ENCODE measurements at places on chromosomes 2 and 18.

DNA sequence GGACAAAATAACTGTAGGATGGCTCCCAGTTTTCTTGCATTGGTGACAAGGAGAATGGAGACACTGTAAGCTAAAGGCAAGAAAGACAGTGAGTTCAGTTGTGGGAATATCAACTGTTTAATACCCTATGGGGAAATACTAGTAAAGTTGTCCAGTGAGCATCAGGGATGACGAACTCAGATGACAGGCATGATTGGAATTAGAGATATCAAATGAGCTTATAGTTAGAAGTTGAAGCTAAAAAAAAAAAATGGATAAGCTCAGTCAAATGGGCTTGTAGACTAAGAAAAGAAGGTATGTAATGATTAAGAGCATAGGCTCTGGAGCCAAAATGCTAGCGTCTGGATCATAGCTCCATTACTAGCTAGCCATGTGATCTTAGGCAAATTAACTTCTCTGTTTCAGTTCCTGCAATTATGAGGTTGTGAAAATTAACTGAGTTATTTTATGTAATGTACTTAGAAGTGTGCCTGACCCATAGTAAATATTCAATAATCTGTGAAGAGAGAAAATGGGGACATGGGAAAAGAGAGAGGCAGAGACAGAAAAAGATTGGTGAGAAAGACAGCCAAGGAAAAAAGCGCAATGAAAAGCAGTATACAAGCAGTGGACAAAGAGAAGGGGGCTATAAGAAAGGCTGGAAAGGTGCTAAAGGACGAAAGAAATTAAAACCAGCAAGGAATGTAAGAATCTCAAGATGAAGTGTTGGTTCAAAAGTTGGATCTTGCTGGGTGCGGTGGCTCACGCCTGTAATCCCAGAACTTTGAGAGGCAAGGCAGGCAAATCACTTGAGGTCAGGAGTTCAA, 95.7 kb upstream of the SLC39A10 start:
- DNase-seq = peak; percentile 87

DNA sequence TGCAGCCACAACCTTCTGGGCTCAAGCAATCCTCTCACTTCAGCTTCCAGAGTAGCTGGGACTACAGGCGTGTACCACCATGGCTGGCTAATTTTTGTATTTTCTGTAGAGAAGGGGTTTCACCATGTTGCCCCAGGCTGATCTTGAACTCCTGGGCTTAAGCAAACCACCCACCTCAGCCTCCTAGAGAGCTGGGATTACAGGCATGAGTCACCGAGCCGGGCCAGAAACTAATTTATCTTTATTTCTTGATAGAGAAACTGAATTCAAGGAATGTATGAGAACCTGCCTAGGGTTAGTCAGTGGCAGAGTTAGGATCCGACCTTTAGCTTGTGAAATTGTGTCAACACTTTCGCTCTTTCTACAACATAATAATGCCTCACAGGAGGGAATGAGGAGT, 19.3 kb upstream of the ITGAV start:
- peak; percentile 78 for DNase-seq

DNA sequence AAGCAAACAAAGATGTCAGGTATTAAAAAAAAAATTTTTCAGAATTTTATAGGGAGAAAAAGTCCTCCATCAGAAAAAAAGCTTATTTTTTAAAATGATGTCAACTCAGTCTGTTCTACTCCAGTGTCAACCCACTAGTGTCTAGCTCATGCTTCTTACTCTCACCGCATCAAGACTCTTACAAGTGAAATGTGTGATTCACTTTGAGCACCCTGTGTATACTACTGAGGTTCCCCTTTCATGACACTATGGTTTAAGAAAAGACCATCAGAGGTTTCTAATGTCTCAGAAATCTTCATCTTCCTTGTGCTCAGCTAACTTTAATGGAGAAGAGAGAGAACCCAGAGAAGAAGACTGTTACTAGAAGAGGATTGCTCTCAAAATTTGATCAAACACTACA, 43.4 kb downstream of the FEZ2 start:
- DNase-seq = no peak

DNA sequence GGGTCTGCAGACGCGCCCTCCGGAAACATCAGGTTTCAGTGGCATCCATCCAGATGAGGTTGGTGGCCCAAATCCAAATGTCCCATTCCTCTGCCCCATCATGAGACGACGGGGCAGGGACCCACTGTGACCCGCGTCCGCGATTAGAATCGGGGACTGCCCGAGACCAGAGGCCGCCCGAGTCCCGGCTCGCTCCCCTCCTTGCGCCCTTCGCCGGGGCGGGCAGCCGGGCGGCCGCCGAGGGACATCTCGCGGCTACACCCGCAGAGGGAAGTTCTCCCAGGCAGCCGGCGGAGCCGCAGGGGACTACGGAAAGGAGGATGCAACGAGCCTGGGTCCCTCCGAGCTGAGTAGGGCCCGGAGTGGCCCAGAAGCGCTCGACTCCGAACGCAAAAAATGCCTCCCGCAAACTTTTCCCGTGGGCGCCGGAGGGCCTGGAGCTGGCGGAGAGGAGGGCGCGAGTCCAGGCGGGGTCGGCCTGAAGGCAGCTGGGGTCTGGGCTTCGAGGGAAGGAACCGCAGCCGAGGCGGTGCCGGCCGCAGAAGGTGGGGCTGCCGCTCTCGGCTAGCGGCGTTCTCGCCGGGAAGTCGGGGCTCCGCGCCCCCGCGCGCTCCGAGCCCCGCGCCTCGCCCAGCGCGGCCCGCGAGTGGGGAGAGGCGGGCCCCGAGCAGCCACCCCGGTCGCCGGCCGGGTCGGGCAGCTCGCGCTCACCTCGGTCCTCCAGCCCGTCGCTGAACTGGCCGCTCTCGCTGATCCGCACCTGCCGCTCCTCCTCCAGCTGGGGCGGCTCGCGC, 580 bp downstream of the TMEM163 start:
- DNase-seq = no peak

DNA sequence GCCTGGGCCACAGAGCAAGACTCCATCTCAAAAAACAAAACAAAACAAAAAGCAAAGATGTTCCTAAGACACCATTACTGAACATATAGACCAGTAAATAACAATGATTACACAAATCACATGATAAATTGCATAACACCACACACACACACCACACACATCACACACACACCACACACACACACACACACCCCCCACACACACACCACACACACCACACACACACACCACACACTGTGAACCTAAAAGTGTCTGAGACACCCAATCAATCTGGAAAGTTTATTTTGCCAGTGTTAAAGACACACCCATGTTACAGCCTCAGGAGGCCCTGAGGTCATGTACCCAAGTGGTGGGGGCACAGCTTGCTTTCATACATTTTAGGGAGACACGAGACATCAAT, 62.6 kb upstream of the ASAP2 start:
- peak; percentile 22 for DNase-seq

GRCh38 chr2:85758361-85759256, 4.8 kb downstream of the ATOH8 start:
- DNase-seq = no peak

DNA sequence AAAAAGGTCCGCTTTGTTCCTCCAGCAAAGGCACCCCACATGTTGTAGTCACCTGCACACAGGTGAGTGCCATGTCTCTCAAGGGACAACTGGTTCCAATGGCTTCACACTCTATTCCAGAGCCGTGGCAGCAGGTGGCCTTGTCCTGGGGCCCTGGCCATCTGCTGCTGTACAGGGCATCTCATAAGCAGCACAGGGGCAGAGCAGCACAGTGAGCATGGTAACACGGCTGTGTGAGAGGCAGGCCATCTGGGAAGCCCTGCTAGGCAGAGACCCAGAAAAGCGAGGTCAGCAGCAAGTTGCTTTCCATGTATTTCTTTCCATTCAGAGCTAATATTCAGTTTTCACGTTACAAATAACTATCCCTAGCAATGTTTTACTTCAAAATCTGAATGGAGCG, 54.7 kb downstream of the CMPK2 start:
- DNase-seq = no peak

- DNase-seq = no peak
These were observed 122.2 kb upstream of the ARHGAP28 start for GRCh38 chr18:6607343-6607742.

GRCh38 chr18:33749834-33750233, 171.8 kb downstream of the ASXL3 start:
- no peak for DNase-seq

GRCh38 chr2:154375579-154375931, 322.9 kb upstream of the KCNJ3 start:
- DNase-seq = peak; percentile 54

DNA sequence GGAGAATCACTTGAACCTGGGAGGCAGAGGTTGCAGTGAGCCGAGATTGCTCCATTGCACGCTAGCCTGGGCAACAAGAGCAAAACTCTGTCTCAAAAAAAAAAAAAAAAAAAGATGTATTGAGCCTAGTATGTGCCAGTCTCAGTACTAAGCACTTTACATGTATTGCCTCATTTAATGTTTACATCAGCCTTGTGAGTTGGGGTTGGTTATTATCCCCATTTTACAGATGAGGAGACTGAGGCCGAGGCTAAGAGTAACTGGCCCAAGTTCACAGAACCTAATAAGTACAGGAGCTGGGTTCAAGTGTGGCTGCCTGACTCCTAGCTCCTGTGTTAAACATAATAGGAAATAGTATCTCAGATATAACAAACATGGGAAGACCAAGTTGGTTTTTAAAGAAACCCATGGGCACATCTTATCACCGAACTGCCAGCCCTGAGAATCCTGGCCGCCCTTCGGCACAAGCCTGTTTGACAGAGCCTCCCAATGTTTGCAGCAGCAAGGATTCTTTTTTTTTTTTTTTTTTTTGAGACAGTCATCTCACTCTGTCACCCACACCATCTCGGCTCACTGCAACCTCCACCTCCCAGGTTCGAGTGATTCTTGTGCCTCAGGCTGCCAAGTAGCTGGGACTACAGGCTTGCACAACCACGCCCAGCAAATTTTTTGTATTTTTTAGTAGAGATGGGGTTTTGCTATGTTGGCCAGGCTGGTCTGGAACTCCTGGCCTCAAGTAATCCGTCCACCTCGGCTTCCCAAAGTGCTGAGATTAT, 24.2 kb upstream of the GMPPA start:
- DNase-seq = no peak

DNA sequence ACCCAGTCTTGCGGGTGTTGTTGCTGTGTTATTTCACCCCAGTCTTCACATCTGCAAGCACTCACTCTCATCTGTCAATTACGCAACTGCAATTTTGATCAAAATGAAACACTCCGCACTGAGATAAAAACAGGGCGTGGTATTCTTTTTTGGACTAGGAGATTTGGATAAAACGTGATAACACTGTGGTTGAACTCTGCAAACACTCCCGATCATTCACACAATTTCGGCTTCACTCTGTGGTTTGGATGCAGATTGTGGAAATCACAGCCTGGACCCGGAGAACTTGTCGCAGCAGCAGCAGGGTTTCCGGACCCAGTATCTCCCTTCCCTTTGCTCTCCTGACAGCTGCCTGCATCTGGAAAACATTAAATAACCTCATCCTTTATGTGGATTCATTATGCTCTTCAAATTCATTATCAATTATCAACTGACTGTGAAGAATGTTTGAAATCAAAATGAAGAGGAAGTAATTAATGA, 49.4 kb upstream of the APCDD1 start:
- DNase-seq = no peak

DNA sequence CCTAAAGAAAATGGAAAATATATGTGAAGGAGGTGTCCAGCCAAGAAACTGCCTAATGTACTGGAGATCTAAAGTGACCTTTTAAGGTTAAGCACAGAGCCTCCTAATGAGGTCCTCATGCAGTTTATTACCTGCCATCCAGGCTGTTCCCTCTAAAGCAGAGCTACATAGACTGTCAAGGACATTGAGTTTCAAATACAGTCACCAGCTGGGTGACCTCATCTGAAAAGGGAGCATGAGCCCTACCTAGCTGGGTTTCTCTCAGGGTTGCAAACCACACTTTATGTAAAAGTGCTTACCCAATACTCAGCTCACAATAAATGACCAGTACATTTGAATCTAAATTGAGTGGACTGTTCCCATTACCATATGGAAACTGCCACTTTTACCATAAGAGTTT, 65.4 kb upstream of the CTNNA2 start:
- DNase-seq = no peak

GRCh38 chr2:225911019-225911418, 511.5 kb downstream of the NYAP2 start:
- DNase-seq = no peak

DNA sequence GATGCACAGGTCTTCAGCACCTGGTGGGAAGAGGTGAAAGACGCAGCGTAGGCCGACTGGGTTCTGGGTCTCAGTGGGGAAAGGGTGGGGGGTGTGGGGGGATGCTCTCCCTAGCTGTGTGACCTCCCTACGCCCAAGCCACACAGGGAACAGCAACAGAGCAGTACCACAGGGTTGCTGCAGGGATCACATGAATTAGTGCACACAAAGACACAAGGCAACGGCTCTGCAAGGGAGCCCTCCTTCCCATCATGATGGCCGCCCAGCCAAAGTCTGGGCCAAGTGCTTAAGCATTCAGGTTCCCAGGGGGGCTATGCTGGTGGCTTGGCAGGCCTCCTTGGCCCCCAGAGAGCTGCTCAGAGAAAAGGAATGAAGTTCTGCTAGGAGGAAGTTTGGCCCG, 28.2 kb upstream of the GBX2 start:
- no peak for DNase-seq

GRCh38 chr2:16181062-16181740, 240.9 kb downstream of the MYCN start:
- DNase-seq = no peak

GRCh38 chr2:38394903-38395341, 17.8 kb upstream of the ATL2 start:
- peak; percentile 72 for DNase-seq

GRCh38 chr2:162199913-162200312, 43.3 kb downstream of the FAP start:
- DNase-seq = no peak

- DNase-seq = peak; percentile 99
These were observed 58.7 kb upstream of the SP3 start for GRCh38 chr2:174023591-174024523.

- no peak for DNase-seq
These were observed 10.1 kb downstream of the ARHGEF4 start for GRCh38 chr2:130846686-130847375.

DNA sequence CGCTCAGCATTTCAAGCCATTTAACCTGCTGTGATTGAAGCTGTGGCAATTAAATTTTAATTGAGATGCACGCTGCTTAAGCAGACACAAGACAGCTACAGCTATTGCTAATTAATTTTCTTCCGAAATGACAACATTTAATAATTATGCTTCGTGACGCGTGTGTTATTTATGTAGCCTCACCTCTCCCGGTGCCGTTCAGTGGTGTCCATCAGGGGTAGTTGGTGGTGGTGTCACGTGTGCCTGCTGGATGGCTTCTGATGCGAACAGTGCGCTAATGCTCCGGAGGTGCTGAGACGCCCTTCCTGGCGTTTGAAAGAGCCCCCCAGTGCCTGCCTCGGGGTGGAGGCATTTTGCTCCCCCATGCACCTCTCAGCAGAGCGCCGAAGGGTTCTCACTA, 39.5 kb downstream of the GLI2 start:
- no peak for DNase-seq
